ENCODE measurements at places on chromosomes 5 and 9.

- H3K4me1 ChIP-seq, result no peaks in the 10 kb centered on the region
- no peaks in the 10 kb centered on the region for H3K27me3 ChIP-seq
- H3K4me3 ChIP-seq, result no peak overlapping the region
- no peaks in the 10 kb centered on the region for H3K36me3 ChIP-seq
- no peak for DNase-seq
Observed at GRCh38 chr5:13957032-13957645, 12.7 kb upstream of the DNAH5 start.

- H3K27ac ChIP-seq, result no peak overlapping the region
- no peak overlapping the region for H3K4me3 ChIP-seq
- no peak for DNase-seq
Observed at GRCh38 chr5:12659686-12660085, 755.4 kb upstream of the CTNND2 start.

DNA sequence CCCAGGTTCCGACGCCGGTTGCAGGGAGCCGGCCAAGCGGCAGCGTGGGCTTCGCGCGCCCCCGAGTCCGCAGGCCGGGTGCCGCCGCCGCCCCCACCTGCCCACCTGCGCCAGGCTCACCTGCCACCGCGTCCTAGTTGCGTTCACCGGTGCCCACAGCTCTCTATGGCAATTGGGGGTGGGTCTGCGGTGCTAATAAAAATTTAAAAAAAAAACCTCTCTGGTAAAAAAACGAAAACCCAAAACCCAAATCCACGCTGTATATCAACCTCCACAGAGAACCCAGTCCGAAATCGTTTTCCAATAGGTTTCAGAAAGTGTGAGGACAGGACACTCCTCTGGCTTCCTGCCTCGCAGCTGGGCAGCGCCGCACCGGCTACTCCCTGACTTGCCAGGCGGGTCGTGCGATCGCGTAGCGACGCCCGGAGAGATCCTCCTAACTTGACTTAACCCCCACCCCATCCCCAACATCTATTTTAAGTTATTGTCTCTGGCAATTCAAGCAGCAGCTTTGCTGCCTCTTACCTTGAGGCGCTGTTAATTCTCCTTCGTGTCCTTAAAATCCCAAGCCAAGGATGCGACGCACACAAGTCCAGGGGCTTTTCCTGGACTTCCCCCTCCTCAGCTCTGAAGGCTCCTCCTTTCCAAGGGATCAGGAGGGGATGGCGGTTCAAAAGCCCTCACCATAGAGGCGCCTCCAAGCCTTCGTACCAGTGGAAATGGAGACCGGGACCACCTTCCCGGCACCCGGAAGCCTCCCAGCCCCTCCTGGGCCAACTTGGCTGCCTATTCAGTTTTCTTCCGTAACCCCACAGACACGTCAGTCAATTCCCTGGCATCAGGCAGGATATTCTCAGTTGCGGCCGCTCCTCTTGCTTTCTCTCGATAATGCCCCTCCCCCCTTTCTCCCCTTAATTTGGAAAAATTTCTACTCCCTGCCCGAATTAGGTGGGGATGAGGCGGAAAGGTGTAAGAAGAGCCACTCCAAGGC is 1639.4 kb upstream of the C9orf72 start:
- no peak for DNase-seq
- H3K4me1 ChIP-seq, result peaks cover 34% of the 10 kb centered on the region
- no peaks in the 10 kb centered on the region for H3K36me3 ChIP-seq
- H3K27me3 ChIP-seq, result peaks cover 7% of the 10 kb centered on the region
- no peak overlapping the region for H3K27ac ChIP-seq
- no peak overlapping the region for H3K4me3 ChIP-seq

DNA sequence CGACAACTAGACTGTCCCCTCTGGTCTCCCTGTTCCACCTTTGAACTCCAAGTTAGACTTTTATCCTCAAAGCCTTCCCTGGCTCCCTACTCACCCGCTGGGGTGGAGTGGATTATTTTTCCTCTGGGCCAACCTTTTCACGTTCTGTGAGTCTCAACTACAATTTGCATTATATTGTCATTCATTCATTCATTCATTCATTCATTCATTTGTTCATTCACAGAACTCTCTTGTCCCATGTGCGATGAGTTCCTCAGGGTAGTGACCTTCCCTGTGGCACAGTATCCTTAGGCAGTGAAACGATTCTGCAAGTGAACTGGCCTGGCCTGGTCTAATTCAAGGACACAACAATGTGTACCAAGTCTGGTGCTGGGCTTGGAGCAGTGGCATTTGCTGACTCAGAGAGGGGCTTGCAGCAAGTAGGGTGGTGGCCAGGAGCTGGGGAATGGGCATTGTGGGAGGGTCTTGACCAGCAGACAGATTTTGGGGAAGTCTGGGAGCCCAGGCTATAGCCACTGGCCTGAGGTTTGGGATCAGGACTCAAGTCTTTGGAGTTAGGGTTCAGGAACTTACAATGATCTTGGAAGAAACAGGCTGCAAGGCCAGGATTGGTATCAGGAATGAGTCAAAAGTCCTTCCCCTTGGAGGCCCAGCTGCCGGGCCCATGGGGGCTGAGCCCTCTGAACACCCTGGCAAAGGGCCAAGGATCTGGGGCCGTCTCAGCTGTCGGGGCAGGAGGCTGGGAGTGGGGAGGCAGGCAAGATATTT is 37.2 kb upstream of the COL15A1 start:
- peaks cover 23% of the 10 kb centered on the region for H3K4me1 ChIP-seq
- no peak for DNase-seq
- no peaks in the 10 kb centered on the region for H3K27me3 ChIP-seq
- H3K4me3 ChIP-seq, result no peak overlapping the region

DNA sequence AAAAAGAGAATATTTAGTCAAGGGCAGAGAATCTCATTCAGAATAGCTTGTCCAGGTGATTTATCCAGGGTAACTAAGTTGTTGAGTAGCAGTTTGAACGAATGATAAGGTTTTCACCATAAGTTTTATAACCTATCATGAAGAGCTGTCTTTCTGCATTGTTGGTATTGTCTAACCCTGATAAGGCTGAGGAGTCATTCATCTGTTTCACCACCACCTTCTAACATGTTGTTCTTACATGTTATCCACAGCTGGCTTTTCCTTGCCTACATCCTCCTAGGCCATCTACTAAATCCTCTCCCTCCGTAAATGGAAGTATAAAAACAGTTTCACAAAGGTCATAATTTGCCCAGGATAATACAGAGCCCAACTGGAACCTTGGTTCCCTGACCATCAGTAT is 24.1 kb downstream of the ZNF462 start:
- H3K4me1 ChIP-seq, result peaks cover 79% of the 10 kb centered on the region
- no peak overlapping the region for H3K4me3 ChIP-seq
- DNase-seq, result no peak
- no peaks in the 10 kb centered on the region for H3K27me3 ChIP-seq

GRCh38 chr5:154647761-154648145 is 107.4 kb upstream of the LARP1 start:
- no peaks in the 10 kb centered on the region for H3K36me3 ChIP-seq
- peaks cover 2% of the 10 kb centered on the region for H3K27me3 ChIP-seq
- DNase-seq, result no peak
- H3K4me1 ChIP-seq, result peaks cover 9% of the 10 kb centered on the region
- no peak overlapping the region for H3K4me3 ChIP-seq
- no peak overlapping the region for H3K27ac ChIP-seq

DNA sequence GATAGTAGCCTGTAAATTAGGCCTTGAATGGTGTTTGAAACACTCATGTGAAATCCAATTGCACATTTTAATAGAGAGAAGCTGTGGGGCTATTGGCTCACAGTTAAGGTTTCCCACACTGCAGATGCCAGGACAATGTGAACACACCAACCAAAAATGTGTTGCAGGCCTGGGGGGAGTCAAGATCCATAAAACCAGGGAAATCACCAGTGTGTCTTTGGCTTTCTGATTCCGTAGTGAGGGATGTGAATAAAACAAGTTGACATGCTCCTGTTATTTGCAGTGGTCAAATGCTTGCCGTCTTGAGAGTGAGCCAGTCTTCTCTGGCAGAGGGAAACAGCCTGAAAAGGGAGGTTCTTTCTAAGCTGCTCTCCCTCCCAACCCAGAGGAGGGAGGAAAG is 79.0 kb downstream of the ZNF462 start:
- peaks cover 17% of the 10 kb centered on the region for H3K4me1 ChIP-seq

DNA sequence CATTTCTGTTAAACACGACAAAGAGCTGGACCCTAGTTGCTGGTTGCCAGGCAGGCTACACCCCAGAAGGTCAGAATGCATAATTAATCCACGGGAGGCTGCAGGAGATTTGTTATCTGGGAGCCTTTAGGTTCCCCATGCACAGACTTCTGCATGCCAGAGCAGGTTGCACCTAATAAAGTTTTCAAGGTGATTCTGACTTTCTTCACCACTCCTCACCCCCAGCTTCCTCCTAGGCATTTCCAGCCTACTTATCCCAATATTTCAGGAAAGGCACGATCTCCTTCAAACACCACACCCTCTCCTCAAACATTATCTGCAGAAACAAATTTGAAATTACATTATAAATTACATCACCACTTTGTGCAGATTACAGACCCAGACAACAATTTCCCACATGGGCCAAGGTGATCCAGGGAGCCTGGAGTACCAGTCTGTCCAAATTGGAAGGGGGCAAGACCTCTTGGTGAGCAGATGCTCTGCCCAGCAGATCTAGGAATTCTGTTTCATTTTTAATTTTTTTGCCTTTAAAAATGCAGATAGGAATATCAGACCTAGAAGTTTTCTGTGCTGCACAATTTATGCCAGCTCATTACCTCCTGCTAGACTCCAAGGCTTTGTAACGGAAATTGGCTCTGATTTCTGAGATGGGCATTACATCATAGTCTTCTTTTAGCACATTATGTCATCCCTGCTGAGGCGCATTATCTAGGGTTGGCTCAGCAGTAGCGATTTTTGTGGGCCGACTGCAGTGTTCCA is 363.4 kb upstream of the SLC30A5 start:
- peak overlapping the region; percentile 43 for H3K27ac ChIP-seq
- DNase-seq, result no peak
- H3K4me1 ChIP-seq, result peaks cover 16% of the 10 kb centered on the region
- no peak overlapping the region for H3K4me3 ChIP-seq
- H3K36me3 ChIP-seq, result no peaks in the 10 kb centered on the region
- no peaks in the 10 kb centered on the region for H3K27me3 ChIP-seq

GRCh38 chr9:136556166-136556565 is 10.3 kb upstream of the NOTCH1 start:
- no peaks in the 10 kb centered on the region for H3K4me1 ChIP-seq
- no peak for DNase-seq
- no peak overlapping the region for H3K4me3 ChIP-seq
- no peaks in the 10 kb centered on the region for H3K36me3 ChIP-seq
- no peaks in the 10 kb centered on the region for H3K27me3 ChIP-seq
- H3K27ac ChIP-seq, result no peak overlapping the region

Measured in sigmoid colon (tissue), 7 donors.